ENCODE measurements at places on chromosomes 2 and 18.
A peak's percentile ranks its signal among the peaks of the same experiment; 100 is the strongest.

- peak; percentile 17 for DNase-seq
Measured at GRCh38 chr18:55997151-55997561, 409.2 kb upstream of the TCF4 start.

DNA sequence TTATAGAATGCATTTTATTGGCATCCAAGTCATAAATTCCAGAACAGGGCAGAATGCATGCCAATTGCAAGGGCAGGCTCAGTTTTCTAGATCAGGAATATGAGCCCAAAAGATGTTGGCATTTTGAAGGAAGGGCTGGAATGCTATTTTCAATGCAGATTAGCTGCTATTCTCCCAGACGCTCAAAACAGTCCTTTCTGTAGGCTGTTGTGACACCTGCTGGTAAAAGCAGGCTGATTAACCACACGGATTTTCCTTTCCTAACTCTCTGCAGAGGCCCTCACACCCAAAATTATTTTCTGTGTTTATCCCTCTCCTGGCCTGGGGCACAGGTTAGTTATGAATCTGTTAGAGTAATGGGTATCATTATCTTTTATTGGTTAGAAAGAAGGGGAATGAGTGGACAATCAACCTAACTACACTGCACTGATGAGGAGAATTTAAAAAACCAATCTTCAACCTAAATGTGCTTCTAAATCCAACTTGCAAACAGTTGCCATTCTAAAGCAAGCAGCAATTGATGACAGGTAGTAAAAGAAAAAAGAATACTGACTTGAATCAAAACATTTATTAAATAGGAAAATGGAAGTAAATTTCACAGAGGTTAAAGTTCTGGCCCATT lies 94.0 kb downstream of the PLA2R1 start:
- DNase-seq = peak; percentile 41

DNA sequence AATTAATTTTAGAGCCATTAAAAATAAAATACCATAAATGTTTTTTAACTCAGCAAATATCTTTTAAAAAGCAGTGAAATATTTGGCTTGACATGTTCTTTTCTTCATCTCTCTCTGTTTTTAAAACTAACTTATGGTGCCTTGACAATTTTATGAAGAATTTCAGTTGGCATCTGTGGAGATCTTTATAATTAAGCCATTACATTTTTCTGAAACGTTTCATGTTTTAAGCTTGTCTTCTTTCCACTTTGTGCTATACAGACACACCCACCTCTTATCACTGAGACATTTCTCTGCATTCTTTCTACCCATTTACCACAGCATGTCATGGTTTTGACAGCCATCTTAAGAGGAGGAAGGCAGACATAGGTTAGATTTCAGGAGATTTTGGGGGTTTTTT lies 915.1 kb upstream of the FSHR start:
- no peak for DNase-seq

DNA sequence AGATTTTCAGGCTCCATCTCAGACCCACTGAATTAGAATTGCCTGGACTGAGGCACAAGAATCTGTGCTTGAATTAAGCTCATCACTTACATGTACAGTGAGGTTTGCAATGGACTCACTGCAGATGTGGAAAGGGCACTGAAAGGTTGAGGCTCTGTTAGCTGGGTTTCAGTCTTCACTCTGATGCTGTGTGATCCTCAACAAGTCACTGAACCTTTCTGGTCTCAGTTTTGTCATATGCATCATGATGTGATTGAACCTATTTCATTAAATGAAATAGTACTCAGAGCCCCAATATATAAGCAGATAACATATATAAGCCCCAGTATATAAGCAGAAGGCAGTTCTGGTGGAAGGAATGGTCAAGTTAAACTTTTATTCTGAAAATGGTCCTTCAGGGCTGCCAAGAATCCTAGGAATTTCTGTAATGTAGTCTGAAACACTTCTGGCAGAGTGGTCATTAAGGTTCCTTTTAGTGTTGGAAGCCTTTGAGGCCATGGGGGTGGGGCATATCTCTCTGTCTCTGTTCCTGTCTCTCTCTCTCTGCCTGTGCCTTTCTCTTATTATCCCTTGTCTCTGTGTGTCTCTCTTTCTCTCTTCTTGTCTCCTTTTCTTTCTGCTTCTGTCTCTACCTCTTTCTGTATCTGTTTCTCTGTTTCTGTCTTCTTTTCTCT lies 110.4 kb downstream of the ADCYAP1 start:
- DNase-seq = no peak

GRCh38 chr18:410047-410455 lies 90.5 kb downstream of the COLEC12 start:
- DNase-seq = no peak

DNA sequence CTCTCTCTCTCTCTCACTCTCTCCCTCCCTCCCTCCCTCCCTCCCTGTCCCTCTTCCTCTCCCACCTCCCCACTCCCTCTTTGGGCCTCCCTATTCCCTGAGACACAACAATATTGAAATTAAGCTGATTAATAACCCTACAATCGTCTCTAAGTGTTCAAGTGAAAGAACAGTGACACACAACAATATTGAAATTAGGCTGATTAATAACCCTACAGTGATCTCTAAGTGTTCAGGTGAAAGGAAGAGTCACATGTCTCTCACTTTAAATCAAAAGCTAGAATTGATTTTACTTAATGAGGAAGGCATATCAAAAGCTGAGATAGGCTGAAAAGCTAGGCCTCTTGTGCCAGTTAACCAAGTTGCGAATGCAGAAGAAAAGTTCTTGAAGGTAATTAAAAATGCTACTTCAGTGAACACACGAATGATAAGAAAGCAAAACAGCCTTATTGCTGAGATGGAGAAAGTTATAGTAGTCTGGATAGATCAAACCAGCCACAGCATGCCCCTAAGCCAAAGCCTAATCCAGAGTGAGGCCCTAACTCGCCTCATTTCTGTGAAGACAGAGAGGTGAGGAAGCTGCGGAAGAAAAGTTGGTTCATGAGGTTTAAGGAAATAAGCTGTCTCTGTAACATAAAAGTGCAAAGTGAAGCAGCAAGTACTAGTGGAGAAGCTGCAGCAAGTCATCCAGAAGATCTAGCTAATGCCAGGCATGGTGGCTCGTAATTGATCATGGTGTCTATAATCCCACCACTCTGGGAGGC lies 21.3 kb downstream of the MALT1 start:
- DNase-seq = no peak

DNA sequence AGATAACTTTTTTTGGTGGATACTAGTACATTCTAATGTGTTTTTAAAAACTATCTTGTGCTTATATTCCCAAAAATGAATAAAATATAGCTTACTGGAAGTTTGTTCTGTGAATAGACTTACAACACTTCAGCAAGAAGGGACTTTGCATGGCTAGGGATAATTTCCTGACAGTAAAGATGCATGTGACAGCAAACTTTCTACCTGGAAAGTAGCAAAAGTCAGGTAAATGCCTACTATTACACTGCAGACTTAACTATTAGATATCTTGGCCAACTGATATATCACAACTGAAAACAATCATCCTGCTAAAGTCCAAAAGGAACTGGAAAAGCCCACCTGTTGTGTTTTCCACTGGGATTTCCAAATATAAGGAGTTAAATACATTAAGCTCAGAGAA lies 1753.5 kb upstream of the CELF4 start:
- DNase-seq = no peak

All from suppressor macrophage (primary cell).